ENCODE measurements at places on chromosomes 5 and 9. TPM values are rescaled to one million over a fixed set of nuclear protein-coding genes. Genes with fewer than 3 reads are reported as not detected.
A peak's percentile ranks its signal among the peaks of the same experiment; 100 is the strongest.

- peaks cover 16% of the 10 kb centered on the region for H3K36me3 ChIP-seq
- H3K27me3 ChIP-seq, result no peaks in the 10 kb centered on the region
- no peak overlapping the region for H3K27ac ChIP-seq
- no peak for DNase-seq
- no peak overlapping the region for H3K4me3 ChIP-seq
- H3K4me1 ChIP-seq, result peaks cover 4% of the 10 kb centered on the region
Observed at GRCh38 chr5:81125959-81126358, 107.2 kb upstream of the CKMT2 start.

NR5A1 gene
- polyA plus RNA-seq, result not detected

GRCh38 chr5:149466457-149466972 lies 84.7 kb downstream of the CSNK1A1 start:
- H3K4me1 ChIP-seq, result no peaks in the 10 kb centered on the region
- no peaks in the 10 kb centered on the region for H3K36me3 ChIP-seq
- H3K27me3 ChIP-seq, result no peaks in the 10 kb centered on the region
- H3K4me3 ChIP-seq, result no peak overlapping the region

DNA sequence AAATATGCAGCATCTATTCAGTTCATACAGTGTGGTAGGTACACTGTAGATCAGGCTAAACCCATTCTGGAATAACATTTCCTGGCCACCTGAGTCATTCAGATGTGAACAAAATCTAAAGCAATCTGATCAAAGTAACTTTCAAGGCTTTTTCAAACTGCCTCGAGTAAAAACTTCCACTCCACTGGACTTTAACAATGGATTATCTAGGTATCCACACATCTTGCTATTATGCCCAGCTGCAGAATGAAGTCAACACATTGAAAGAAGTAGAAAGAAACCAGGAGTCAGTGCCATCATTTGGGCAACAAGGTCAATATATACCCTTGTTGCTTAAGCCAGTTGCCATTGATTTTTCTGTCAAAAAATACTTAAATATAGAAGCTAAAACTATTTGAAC lies 1352.6 kb upstream of the NUDT12 start:
- no peaks in the 10 kb centered on the region for H3K36me3 ChIP-seq
- no peaks in the 10 kb centered on the region for H3K27me3 ChIP-seq
- H3K27ac ChIP-seq, result no peak overlapping the region
- H3K4me1 ChIP-seq, result no peaks in the 10 kb centered on the region
- no peak overlapping the region for H3K4me3 ChIP-seq
- DNase-seq, result no peak

DNA sequence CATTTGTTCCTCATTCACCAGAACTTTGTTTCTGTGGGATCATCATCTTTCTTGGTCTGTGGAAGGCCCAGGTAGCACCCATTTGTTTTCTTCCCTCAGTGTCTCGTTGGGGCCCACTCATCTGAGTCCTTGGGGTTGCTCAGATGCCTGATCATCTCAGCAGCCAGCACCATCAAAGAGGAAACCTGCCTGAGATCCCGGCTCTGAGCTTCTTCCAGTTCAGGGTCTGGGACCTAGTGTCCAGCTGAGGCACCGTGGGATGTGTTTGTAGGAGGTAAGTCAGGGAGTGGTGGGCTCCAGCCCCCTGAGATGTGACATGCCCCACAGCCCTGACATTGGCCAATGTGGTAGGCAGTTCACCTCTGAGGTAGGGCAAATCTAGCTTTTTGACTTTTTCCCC lies 9.4 kb upstream of the CD180 start:
- no peaks in the 10 kb centered on the region for H3K27me3 ChIP-seq
- H3K4me1 ChIP-seq, result peaks cover 82% of the 10 kb centered on the region
- no peak overlapping the region for H3K4me3 ChIP-seq
- DNase-seq, result no peak
- no peaks in the 10 kb centered on the region for H3K36me3 ChIP-seq

GRCh38 chr5:96527768-96528661 lies 95.0 kb upstream of the PCSK1 start:
- no peak for DNase-seq
- H3K4me1 ChIP-seq, result no peaks in the 10 kb centered on the region
- no peaks in the 10 kb centered on the region for H3K36me3 ChIP-seq

- H3K4me1 ChIP-seq, result peaks cover 29% of the 10 kb centered on the region
- no peak for DNase-seq
- peaks cover 15% of the 10 kb centered on the region for H3K27me3 ChIP-seq
- H3K27ac ChIP-seq, result no peak overlapping the region
Observed at GRCh38 chr5:142325725-142326479, 1.1 kb upstream of the SPRY4 start.

DNA sequence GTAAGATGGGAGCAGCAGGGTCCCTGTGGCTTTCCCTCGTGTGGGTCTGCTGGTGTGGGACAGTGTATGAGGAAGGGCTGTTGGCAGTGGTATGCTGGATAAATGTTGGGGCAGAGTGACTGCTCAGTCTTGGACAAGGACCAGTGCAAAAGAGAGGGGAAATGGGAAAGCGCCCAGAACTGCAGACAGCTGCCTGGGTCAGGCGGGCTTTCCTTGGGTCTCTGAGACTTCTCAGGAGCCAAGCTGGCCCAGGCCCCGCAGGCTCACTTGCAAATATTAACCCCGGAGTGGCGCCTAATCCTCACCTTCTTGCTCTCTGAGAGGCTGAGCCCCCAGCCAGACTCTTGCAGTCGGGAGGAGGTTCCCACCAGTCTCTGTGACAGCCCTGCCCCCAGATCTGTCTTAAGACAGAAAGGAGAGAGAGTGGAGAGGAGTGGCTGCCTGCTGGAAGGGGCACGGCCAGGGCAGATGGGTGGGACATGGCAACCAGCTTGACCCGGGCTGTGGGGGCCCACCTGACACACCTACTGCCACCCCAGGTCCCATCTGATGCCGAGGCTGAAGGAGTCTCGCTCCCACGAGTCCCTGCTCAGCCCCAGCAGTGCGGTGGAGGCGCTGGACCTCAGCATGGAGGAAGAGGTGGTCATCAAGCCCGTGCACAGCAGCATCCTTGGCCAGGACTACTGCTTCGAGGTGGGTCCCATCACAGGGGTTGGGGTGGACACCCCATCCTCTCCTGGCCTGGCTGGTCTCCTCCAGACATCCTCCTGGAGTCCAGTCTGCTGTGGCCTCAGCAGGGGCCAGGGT lies 105.2 kb downstream of the DAB2IP start:
- peak; percentile 13 for DNase-seq
- no peaks in the 10 kb centered on the region for H3K27me3 ChIP-seq
- H3K36me3 ChIP-seq, result no peaks in the 10 kb centered on the region
- H3K4me1 ChIP-seq, result no peaks in the 10 kb centered on the region
- no peak overlapping the region for H3K4me3 ChIP-seq
- H3K27ac ChIP-seq, result no peak overlapping the region

- no peaks in the 10 kb centered on the region for H3K27me3 ChIP-seq
- no peak overlapping the region for H3K4me3 ChIP-seq
- H3K36me3 ChIP-seq, result no peaks in the 10 kb centered on the region
- no peak for DNase-seq
- H3K27ac ChIP-seq, result no peak overlapping the region
Observed at GRCh38 chr5:37803487-37803886, 36.4 kb downstream of the GDNF start.

DNA sequence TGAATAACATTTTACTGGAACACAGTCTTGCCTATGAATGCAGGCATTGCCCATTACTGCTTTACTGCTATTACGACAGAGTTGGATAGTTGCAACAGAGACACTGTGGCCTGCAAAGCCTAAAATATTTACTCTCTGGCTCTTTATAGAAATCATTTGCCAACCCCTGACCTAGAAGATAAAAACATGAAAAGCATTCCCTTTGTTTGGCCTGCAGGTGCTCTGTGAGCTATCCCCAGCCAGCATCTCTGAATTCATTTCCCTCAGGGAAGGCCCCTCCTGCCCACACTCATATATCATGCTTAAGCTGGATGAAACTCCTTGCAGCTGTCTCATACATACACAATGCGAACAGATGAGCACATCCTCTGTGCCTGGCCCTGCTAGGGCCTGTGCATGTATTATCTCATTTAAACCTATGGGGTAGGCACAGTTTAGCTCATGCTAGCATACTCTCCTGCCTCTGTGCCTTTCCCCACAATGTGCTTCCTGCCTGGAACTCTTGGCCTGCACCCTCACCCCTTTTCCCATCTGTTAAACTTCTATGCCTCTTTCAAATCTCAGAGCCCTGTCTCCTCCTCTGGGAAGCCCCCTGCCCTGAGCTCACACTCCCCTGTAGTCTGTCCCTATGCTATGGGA lies 193.1 kb downstream of the PAX5 start:
- H3K36me3 ChIP-seq, result no peaks in the 10 kb centered on the region
- no peak overlapping the region for H3K27ac ChIP-seq

DNA sequence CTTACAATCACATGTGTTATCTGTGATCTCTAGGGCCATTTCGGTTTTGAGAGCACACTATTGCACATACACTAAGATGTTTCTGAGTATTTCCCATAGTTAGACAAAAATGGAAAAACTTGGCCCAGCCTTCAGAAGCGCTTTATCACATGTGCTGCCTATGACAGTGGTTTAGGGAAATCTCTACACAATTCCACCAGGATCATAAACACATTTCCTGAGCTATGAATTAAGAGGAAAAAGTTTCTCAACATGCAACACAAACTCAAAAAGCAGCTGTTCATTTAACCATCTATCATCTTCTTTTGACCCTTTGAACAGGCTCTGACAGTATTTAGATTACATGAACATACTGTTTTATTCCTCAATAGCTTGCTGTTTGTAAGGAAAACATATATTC lies 15.1 kb downstream of the FGF1 start:
- DNase-seq, result no peak
- H3K36me3 ChIP-seq, result no peaks in the 10 kb centered on the region
- no peak overlapping the region for H3K27ac ChIP-seq
- H3K27me3 ChIP-seq, result no peaks in the 10 kb centered on the region

SPINK13 gene
- not detected for polyA plus RNA-seq

GRCh38 chr5:173689737-173690360 lies 73.4 kb upstream of the BOD1 start:
- peaks cover 10% of the 10 kb centered on the region for H3K4me1 ChIP-seq
- no peaks in the 10 kb centered on the region for H3K27me3 ChIP-seq
- H3K27ac ChIP-seq, result no peak overlapping the region
- H3K36me3 ChIP-seq, result no peaks in the 10 kb centered on the region

- H3K36me3 ChIP-seq, result no peaks in the 10 kb centered on the region
- H3K4me1 ChIP-seq, result no peaks in the 10 kb centered on the region
- no peak for DNase-seq
- H3K27me3 ChIP-seq, result no peaks in the 10 kb centered on the region
- no peak overlapping the region for H3K4me3 ChIP-seq
Observed at GRCh38 chr9:137435980-137436760, 5.0 kb downstream of the ENTPD8 start.

CYLC2 gene
- not detected for polyA plus RNA-seq

AQP3 gene
- 484 TPM for polyA plus RNA-seq
